ENCODE measurements at places on chromosomes 11 and 22. TPM values are rescaled to one million over a fixed set of nuclear protein-coding genes. Genes with fewer than 3 reads are reported as not detected.

GRCh38 chr11:77081976-77082836 lies 15.4 kb downstream of the CAPN5 start:
- no peak for DNase-seq
- H3K36me3 ChIP-seq, result no peaks in the 10 kb centered on the region
- peak overlapping the region; percentile 95 for H3K27ac ChIP-seq
- peak overlapping the region; percentile 71 for H3K4me3 ChIP-seq
- H3K27me3 ChIP-seq, result peaks cover 10% of the 10 kb centered on the region
- H3K4me1 ChIP-seq, result peaks cover 32% of the 10 kb centered on the region

DNA sequence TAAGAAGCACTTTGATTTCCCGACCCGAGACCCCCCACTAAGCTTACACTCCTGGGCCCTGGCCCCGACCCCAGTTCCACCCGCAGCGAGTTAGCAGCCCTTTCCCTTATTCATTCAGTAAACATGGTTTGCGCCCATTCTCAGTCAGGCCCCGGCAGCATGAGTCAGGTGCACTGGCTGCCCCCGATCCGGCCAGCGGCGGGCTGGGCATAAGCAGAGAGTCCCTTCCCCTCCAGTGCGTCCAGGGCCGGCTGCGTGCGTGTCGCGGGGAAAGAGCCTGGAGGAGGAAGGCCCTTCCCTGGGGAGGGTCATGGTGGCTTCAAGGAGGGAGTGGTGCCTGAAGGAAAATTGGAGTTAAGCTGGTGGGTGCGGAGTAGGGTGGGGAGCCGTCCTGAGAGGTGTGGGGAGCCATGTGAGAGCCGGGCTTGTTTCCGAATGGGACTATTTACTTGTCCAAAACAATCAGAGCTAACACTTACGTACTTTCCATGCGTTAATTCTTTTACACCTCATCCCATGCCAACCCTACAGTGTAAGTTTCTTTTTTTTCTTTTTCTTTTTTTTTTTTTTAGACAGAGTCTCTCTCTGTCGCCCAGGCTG lies 657 bp downstream of the IGHMBP2 start:
- H3K4me1 ChIP-seq, result peaks cover 38% of the 10 kb centered on the region
- DNase-seq, result peak; percentile 38
- H3K27me3 ChIP-seq, result no peaks in the 10 kb centered on the region
- H3K27ac ChIP-seq, result peak overlapping the region; percentile 92
- peak overlapping the region; percentile 94 for H3K4me3 ChIP-seq

DNA sequence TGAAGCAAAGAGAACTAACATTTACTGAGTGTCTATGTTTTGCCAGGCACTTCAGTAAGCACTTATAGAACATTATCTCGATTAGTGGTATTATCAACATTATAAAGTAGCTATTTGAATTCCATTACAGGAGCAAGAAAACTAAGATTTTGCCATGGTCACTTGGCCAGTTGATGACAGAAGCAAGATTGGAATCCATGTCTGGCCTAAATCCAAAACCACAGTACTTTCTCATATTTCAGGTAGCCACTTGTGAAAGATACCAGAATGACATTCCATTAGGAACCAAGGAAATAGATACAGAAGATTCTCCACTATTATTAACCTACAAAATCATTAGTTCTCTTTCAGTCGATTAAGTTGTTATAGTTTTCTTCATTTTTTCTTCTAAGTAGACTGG lies 691.0 kb upstream of the API5 start:
- H3K36me3 ChIP-seq, result no peaks in the 10 kb centered on the region
- no peaks in the 10 kb centered on the region for H3K4me1 ChIP-seq
- no peaks in the 10 kb centered on the region for H3K27me3 ChIP-seq
- H3K4me3 ChIP-seq, result no peak overlapping the region

The PDE3B gene
- 74.8 TPM for total RNA-seq

The OR9I1 gene
- not detected for total RNA-seq
